ENCODE measurements at places on chromosomes 6 and 20. TPM values are rescaled to one million over a fixed set of nuclear protein-coding genes. Genes with fewer than 3 reads are reported as not detected.
A peak's percentile ranks its signal among the peaks of the same experiment; 100 is the strongest.

Gene SLC16A10
- total RNA-seq = 9.3 TPM

GRCh38 chr6:132065556-132065955 is 114.4 kb upstream of the CCN2 start:
- DNase-seq = no peak

Gene PTGIS
- 18.9 TPM for total RNA-seq

- no peak for DNase-seq
Observed at GRCh38 chr6:111658462-111659154, 52.9 kb upstream of the TRAF3IP2 start.

Gene KCNG1
- 13.2 TPM for total RNA-seq

Gene GPR63
- 5.9 TPM for total RNA-seq

GRCh38 chr6:135922174-135922573 is 70.7 kb downstream of the PDE7B start:
- peak; percentile 44 for DNase-seq

Gene SIRPB2
- not detected for total RNA-seq

Gene TCP11
- not detected for total RNA-seq

DNA sequence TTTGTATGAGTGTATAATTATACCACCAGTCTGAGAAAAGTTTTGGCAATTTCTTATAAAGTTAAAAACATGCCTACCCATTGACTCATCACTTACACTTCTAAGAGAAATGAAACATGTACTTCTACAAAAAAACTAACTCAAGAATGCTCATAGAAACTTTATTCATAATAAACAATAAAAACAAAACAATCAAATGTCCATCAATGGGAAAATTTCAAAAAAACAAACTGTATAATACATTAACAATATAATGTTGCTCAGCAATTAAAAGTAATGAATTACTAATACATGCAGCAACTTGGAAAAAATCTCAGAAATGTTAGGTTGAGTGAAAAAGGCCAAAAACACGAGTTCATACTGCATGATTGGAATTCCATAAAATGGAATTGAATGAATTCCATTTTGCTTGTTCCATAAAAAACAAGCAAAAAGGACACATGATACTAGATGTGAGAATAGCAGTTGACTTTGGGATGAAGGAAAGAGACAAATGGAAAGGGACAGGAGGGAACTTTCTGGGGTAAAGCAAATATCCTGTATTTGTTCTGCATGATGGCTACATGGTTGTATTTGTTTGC is 726.6 kb downstream of the RFPL4B start:
- DNase-seq = no peak

Gene ADGRF5
- total RNA-seq = not detected
